ENCODE measurements at places on chromosomes 5 and 9.

- no peak for DNase-seq
Measured at GRCh38 chr5:6731465-6732237, 18.4 kb downstream of the TENT4A start.

- DNase-seq, result no peak
Measured at GRCh38 chr5:149298842-149299404, 27.3 kb downstream of the AFAP1L1 start.

GRCh38 chr5:134490925-134491271 is 34.6 kb upstream of the JADE2 start:
- DNase-seq, result no peak

- no peak for DNase-seq
Measured at GRCh38 chr5:77973253-77973609, 197.1 kb upstream of the TBCA start.

- DNase-seq, result no peak
Measured at GRCh38 chr9:133661846-133662540, 25.8 kb downstream of the DBH start.

DNA sequence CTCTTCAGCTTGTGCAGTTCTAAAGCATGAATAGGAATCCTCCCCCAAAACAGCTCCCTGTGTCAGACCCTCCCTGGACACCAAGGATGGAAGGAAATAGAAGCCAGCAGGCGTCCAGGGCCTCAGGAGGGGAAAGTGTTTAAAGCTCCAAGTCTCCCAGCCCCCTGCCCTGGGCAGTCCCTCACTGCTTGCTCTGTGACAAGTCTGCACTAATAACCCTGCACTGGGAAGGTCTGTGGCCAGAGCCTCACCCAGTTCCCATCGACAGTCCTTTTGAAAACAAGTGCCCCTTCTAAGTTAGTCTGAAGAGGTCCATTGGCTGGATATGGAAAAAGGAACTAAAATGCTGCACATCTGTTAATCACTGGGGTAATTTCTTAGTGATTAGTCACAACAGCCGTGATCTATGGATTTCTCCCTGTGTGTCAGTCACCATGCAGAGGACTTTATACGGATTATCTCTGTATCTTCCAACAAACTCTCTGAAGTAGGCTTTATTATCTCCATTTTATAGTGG is 195.3 kb downstream of the FBXL7 start:
- DNase-seq, result no peak

DNA sequence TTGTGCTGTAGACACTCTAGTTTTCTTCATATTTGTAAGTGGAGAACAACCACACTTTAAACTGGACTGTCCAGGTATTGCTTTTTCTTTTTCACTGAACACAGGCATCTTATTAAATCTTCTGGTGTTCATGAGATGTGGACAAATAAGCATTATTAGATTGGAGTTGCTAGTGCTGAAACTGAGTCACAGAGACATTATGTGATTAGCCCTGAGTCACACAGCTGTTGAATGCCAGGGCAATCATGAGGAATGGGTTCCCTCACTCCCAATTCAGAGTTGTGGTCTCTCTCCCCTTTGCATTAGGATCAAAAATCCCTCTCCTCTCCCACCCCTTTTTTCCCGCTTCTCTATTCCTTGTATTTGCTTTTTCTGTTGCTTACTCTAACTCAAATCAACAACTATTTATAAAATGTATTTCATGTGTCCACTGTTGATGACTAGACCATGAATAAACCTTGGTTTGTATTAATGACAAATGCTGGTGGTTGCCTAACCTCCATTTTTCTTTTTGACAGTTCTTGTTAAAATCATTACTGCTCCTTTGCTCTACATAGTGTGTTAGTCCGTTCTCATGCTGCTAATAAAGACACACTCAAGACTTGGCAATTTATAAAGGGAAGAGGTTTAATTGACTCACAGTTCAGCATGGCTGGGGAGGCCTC is 738.2 kb downstream of the BRINP1 start:
- no peak for DNase-seq

- no peak for DNase-seq
Measured at GRCh38 chr9:129250786-129251185, 72.7 kb upstream of the IER5L start.

DNA sequence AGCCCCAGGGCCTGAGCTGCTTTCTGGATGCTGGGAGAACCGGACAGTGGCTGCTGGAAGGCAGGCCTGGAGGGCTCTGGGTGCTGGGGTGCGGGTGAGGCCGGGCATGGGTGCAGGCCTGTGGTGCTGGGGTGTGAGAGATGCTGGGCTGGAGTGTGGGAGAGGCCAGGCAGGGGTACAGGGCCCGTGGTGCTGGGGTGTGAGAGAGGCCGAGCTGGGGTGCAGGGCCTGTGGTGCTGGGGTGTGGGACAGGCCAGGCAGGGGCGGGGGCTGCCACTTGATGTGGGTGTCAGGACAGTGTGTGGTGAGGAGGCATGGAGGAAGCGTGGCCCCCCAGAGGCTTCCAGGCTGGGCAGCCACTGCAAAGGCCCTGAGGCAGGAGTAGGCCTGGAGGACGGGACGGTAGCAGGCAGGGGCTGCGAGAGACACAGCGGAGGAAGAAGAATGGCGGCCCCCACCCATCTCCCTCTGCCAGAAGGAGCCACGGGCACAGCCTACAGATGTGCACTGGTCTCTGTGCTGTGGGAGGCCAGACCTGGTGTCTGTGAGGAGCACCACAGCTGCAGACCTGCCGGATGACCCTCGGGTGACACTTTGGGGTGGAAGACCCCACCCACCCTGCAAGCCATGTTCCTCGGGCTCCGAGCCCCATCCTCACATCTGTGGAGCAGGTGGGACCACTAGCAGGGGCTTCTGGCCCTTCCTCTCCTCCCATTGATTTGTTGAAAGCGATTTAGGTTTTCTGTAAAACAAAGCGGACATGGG is 9.3 kb downstream of the NKD2 start:
- no peak for DNase-seq

GRCh38 chr5:81292130-81292529 is 9.3 kb upstream of the ZCCHC9 start:
- no peak for DNase-seq

DNA sequence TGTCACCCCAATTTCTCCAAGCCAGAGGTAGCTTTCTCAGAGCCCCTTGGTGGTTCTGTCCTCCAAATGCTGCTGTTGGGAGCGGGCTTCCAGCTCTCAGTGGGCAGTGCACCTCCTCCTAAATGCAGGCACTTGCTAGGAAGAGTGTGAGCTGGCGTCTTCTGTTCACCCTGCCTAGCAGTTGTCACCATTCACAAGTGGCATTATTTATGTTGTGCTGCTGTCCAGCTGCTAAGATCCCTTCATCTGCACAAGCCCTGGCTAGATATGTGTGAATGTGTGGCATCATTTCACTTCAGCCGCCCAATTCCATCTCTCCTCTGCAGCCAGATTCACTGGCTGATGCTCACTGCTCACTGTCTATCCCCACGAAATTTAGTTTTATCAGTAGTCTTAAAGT is 43.7 kb downstream of the SLC36A1 start:
- DNase-seq, result no peak

- no peak for DNase-seq
Measured at GRCh38 chr5:26024774-26025173, 1013.6 kb downstream of the CDH9 start.

GRCh38 chr5:10562201-10563109 is 1.4 kb upstream of the ANKRD33B start:
- no peak for DNase-seq

GRCh38 chr5:43039471-43040286 is 440 bp downstream of the ANXA2R start:
- DNase-seq, result no peak

DNA sequence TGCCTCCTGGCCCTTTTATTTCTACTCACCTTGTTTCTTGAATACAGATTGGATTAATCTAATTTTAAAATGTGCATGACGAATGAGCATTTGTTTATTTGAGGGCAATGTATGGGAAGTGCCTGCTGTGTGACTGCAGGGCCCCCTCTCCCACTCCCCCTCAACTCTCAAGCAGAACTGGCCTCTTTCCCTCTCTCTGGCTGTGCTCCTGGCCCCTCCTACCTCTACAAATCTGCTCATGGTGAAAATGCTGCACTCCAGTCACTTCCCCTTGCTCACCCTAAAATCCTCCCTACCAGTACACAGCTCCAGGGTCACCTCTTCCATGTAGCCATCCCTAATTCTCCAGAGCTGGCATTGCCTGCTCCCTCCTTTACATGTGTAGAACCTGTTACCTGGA is 17.2 kb upstream of the NDST1 start:
- no peak for DNase-seq

DNA sequence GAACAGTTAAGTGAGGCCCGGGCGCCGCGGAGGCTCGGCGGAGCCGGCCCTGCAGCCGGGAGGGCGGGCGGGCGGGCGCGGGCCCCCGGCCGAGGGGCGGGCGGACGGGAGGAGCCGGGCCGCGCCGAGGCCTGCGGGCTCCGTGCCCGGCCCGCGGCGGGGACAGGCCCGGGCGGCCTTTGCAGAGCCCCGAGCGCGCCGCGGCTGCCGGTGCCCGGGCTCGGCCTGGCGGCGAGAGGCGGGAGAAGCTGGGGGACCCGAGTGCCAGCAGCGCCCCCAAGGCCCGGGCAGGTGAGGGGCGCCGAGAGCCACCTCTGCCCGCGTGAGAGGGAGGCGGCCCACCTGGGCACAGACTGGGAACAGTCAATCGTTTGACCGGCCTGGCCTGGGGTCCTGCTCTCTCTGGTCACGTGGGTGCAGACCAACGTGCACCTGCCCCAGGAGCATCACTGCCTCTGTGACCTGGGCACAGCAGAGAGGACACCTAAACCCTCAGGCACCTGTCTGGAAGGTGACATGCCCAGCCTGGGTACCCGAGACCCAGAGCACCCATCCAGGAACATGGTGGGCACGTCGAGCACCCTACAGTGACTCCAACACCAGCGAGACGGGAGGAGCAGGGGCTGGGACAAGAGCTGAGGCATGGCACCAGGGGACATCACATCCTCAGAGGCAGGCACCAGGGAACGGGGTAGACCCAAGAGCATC is 531 bp downstream of the MVB12B start:
- peak; percentile 25 for DNase-seq

GRCh38 chr5:143262393-143263174 is 140.9 kb downstream of the NR3C1 start:
- no peak for DNase-seq

DNA sequence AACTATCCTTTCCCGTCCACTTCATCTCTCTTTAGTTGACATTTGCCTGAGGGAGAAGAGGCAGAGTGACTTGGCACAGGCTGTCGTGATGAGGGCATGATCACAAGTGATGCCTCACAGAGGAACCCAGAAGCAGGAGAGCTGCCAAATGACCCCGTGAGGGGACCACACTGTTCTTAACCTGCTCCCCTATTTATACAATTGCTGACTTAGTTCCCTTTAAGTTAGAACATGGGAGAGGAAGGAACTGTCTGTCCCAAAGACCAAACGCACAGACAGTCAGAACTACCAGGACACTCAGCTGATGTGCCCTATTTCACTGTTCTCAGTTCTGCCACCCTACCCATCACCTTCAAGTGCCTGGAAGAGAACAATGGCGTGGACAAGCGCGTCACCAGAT is 73.7 kb downstream of the SLC1A3 start:
- DNase-seq, result no peak

- DNase-seq, result no peak
Measured at GRCh38 chr5:175870820-175871447, 444 bp upstream of the CPLX2 start.

DNA sequence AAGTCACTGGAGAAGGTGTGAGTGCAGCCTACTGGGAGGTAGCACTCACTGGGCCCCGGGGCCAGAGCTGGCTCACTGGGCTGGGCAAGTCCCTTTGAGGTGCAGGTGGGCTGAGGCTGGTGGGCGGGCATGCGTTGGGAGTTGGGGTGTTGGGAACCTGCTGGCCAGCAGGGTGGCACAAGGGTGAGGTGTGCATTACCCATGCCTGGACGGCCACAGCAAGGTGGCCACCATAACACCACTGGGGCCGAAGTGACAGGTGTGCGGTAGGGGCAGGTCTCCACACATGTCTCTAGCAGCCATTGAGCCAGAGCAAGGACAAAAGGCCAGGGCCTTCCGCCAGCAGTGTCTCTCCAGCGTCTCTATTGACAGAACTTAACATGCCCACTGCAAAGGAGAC is 22.6 kb downstream of the PRRT1B start:
- no peak for DNase-seq

DNA sequence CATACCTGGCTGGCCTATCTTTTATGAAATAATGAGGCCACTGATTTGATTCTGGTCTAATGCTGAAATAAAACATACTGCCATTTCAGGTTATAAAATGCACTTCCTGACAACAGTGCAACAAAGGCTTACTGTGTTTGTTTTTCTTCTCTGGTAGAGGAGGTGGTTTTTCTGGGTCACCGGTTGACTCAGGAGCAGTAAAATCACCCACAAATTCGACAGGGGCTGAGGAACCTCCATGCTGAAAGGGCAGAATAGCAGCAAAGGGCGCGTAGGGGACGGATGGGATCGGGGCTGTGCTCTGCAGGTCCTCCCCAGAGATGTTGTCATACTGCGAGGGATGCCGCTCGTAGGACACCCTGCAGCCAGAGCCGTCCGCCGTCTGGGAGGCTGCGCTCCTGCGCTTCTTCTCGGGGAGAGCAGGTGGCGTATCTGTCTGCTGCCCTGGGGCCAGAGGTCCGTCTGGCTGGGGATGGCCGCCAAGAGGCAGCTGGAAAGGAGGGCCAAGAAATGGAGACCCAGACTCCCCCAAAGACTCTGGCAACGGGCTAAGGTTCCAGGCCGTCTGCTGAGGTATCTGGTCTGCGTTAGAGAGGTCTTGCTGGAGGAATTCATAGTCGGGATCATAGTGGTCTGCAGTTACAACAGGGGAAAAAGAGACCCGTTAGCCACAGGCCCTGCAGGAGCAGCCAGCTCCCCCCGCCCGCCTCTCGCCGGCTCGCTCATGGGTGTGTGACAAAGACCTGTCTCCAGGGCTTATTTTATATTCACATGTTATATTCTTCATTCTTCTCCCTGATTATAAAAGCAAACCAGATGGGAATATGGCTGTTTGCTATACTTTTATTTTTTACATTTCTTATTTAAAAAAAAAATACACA is 80.7 kb downstream of the PRRT1B start:
- no peak for DNase-seq

- DNase-seq, result no peak
Measured at GRCh38 chr9:128987805-128988204, 40.3 kb downstream of the NUP188 start.

DNA sequence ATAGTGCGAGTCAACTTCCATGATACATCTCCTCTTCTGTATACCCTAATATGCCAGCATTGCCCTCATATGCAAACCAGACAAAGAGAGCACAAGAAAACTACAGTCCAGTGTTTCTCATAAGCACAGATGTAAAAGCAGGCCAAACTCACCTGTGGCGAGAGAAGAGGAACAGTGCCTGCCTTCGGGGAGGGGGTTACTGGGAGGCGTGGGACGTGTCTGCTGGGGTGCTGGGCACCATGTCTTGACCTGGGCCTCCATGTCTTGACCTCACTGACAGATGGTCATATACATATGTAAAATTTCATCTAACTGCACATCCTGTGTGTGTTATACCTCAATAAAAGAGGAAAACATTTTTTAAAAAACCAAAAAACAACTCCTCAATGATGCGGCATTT is 159.3 kb upstream of the PPP1R26 start:
- no peak for DNase-seq
